ENCODE measurements at places on chromosomes 11 and 22.
A peak's percentile ranks its signal among the peaks of the same experiment; 100 is the strongest.

- DNase-seq, result no peak
Measured at GRCh38 chr22:46465345-46465720, 72.1 kb downstream of the CELSR1 start.

- no peak for DNase-seq
Measured at GRCh38 chr22:46538814-46539160, 1.4 kb upstream of the CELSR1 start.

DNA sequence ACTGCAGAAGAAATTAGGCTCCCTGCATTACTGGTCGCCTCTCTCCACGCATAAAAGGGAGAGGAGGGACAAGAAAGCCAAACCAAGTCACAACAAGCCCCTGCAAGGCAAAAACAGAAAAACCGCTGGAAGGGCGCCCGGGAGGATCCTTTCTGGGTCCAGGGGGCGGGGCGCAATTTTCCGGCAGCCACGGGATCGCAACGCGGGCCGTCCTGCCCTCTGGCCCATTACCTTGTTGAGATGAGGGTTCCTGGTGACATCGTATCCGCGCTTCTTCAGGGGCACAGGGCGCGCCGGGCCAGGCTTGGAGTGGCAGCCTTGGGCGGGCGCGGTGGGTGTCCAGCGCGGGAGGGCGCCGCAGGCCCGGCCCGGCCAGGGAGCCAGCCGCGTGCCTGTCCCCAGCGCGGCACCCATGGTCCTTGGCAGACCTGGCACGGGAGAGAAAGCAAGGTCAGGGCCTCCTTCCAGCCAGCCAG is 847 bp downstream of the ME3 start:
- DNase-seq, result peak; percentile 32

DNA sequence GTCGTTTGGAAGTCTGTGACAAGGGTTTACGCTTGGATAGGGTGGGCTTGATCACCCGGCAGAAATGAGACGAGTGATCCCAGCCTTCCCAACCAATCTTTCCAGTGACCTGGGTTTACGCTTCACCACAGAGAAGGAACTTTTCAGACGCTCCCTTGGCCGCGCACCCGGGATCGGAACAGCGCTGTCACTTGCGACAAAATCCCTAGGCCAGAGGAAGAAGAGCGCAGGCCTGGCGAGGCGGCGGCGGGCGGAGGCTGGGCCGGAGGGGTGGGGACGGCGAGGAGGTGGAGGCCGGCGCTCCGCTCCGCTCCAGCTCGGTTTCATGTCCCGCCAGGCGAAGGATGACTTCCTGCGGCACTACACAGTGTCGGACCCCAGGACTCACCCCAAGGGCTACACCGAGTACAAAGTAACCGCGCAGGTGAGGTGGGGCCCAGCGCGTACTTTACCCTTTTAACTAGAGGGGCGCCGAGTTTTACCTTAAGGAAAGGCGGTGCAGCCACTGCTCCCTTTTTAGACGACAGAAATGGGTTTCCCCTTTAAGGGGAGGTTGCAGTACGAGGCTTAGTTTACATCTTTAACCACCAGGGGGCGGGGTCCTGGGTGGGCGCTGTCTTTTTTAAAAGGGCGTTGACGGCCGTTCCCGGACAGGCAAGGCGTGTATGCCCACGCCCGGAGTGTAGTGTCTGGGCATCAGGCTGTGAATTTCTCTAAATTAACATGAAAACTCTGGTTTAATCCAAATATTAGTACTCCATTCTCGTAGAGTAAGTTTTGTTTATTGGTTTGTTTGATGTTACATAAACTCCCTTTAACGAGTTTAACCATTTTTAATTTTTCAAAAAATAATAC is at the start of gene SNX15:
SNX15 (plus strand) TSS at position 227 of the 855 bp plus-strand sequence; CDS start at position 326, 99 bp downstream.
- peak; percentile 95 for DNase-seq

DNA sequence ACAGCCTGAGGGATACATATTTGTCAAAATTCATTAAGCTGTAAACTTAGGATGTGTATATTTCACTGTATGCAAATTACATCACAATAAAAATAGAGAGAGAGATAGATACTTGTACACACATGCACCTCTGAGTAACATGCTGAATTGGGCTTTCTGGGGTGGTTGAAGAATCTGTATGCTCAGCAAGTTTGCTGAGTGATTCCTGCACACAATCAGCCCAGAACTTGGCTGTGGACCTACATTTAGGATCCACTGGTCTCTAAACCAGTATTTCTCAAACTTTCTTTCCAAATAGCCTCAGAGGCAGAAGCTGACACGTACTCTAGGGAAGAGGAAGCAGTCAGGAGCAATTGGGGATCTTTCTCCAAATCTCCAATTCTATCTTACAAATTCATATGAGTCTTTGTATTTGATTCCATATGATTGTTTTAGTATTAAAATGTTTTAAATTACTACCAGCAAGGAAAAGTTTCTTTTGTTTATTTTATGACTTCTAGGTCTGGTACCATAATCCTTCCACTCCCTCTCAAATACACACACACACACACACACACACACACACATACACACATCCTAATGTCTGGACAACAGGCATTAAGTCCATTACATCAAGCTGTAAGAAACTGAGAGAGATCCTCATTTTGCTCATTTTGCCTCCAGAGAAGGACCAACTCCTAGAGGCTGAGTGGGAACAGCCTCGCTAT is 20.0 kb downstream of the SYT13 start:
- no peak for DNase-seq

DNA sequence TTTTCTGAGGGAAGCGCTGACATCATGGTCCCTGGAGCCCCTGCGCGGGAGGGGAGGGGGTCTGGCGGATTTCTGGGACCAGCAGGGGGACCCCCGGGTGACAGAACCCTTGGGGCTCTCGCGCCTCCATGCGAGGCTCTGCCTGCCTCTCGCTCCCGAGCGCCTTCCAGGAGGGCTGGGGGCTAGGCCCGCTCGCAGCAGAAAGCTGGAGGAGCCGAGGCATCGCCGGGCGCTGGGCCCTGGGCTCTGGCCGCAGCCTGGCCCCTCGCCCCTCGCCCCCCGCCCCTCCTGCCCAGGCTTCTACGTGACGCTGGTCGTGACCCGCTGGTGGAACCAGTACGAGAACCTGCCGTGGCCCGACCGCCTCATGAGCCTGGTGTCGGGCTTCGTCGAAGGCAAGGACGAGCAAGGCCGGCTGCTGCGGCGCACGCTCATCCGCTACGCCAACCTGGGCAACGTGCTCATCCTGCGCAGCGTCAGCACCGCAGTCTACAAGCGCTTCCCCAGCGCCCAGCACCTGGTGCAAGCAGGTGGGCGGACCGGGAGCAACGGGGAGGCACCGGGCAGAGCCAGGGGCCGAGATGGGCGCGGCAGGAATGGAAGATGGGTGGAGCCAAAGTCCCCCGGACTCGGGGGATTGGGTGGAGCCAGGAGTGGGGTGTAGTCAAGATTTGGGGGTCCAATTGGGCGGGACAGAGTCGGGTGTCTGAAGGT is 5.4 kb downstream of the BEST1 start:
- DNase-seq, result peak; percentile 49

GRCh38 chr22:37545703-37546436 is 14.4 kb upstream of the CDC42EP1 start:
- no peak for DNase-seq

DNA sequence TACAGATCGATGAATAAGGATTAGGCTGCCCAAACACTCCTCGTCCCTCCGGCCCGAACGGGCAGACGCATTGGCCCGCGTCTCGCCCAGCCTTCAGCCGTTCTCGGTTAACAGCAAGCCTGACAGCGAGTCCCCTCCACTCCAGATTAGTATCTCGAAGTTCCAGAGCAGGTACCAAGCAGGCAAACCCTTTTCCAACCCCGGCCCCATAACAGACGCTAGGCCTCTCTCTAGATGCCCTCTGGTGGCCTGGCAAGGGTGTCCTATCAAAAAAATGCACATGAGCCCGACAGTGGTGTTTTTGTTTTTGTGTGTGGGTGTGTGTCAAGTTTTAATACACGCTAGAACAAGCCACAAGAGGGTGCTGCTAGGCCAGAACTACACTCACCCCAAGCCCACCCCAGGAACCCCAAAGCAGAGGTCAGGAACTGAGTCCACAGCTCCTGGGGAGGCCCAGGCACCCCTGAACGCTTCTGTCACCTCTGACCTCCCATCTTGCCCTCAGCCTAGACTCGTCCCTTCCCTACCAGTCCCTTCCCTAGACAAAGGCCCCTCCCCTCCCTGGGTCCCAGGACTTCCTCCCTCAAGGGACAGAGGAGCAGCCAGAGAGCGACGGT is 658 bp upstream of the ARFGAP2 start:
- peak; percentile 82 for DNase-seq

DNA sequence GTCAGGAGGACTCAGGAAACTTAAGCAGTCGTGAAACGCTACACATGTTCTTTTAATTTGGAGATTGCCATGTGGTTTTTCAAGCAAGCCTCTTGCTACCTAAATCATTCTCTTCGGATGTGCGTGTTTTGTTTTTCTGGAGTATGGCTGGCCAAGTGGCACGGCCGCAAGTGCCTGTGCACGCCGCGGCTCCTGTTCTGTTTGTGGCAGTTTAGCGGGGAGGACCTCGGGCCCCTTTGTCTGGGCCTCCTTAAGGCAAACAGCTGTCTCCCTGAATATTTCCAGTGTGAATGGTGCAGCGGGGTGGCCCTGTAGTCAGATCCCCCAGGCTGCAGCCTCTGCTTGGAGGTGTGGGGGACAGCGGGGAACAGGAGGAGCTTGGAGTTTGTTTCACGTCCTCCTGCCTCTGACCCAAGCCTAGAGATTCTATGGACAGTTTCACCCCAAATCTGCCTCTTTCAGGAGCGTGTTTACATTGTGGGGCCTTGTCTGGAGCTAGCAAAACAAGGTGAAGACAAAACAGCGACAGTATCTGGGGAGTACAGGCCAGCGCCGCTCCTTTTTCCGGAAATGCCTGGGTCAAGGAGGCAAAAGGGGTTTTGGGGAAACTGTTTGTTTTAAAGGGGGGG is 1.3 kb downstream of the LRP5 start:
- no peak for DNase-seq

DNA sequence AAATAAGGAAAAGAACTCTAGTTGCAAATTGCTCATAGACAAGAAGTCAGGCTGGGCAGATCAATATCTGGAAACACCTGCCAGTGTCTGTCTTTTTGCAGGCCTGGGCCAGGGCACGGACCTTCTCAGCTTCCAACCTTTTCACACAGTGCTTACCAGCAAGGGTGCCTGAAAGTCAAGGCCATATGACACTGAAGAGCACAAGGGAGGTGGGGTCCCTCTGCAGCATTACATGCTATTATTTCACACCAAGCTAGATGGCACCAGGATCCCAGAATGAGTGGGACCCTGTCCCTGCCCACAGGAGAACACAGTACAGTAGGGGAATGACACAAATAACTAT is 5.9 kb upstream of the PEX26 start:
- DNase-seq, result no peak

DNA sequence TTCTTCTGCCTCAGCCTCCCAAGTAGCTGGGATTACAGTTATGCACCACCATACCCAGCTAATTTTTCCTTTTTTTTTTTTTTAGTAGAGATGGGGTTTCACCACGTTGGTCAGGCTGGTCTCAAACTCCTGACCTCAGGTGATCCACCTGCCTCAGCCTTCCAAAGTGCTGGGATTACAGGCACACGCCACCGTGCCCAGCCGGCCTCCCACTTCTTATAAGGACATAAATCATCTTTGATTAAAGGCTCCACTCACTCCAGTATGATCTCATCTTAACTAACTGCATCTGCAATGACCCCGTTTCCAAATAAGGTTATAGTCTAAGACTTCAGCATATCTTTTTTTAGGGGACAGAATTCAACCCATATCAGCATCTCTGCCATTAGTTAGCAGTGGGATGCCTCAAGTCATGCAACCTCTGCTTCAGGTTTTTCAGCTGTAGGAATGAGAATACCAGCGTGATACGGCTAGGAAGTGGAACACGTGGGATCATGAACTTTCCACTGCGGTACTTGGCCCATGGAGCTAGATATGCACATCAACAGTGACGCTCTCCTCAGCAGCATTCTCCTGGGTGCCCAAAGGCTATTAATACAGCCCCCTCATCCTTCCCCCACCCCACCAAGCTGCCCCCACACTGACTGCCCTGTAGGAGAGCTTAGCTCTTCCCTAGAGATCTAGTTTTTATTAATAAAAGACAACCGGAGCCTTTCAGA is 41.4 kb downstream of the MCHR1 start:
- DNase-seq, result no peak

DNA sequence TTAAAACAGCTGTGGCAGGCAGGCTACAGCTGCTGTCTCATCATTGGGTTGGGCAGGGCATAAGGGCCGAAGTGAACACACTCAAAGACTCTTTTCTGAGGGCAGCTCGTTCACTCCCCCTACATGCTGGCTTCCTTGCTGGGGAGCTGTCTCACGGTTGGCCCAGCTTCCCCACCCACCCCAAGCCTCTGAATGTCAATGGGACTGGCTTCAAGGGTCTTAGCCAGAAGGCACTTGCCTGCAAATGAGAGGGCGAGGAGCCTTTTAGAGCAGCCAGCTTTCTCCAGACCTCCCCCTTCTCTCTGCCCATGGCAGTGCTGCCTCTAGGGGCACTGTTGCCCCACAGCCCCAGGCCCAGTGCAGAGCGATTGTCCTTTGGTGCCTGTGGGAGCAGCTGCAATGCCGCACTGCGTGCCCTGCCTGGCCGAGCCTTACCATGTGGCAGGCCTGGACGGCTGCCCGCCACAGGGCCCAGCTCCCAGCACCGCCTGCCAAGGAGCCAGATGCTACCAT is 94.7 kb upstream of the RASSF10 start:
- DNase-seq, result peak; percentile 27

- no peak for DNase-seq
Measured at GRCh38 chr11:91730057-91730456, 494.6 kb upstream of the FAT3 start.

DNA sequence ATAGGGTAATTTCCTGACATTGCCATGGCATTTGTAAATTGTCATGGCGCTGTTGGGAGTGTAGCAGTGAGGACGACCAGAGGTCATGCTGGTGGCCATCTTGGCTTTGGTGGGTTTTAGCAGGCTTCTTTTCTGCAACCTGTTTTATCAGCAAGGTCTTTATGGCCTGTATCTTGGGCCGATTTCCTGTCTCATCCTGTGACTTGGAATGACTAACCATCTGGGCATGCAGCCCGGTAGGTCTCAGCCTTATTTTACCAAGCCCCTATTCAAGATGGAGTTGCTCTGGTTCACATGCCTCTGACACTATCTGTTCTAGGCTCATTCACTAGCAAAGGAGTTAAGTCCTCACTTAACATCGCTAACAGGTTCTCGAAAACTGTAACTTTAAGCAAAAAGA is 1374.2 kb downstream of the FAM181B start:
- no peak for DNase-seq

DNA sequence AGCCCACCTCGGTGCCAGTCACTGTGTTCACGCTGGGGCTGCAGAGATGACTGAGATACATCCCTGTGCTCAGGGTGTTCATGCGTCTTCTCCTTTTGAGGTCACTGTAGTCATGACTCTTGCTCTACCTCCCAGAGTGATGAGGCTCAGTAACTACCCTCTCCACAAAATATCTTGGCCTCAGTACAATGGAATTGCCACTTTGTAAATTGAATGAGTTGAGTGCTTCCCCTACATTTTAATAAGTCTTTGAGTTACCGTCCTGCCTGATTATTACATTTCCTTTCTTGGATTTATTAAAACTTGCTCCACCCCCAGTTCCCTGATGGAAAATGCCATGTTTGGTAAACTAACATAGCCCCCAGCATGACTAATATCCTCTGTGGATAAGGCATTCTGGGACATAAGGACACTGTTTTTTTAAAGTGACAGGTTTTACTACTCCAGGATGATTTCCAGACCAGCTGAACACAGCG is 15.9 kb downstream of the PRSS23 start:
- DNase-seq, result no peak

GRCh38 chr22:30310881-30311771 is 15.6 kb downstream of the TBC1D10A start:
- no peak for DNase-seq
